Effector memory CD8-positive, alpha-beta T cell (primary cell): ENCODE measurements at places on chromosomes 5 and 9.

GRCh38 chr5:1876660-1877064 lies 6.1 kb downstream of the IRX4 start:
- no peak for DNase-seq

DNA sequence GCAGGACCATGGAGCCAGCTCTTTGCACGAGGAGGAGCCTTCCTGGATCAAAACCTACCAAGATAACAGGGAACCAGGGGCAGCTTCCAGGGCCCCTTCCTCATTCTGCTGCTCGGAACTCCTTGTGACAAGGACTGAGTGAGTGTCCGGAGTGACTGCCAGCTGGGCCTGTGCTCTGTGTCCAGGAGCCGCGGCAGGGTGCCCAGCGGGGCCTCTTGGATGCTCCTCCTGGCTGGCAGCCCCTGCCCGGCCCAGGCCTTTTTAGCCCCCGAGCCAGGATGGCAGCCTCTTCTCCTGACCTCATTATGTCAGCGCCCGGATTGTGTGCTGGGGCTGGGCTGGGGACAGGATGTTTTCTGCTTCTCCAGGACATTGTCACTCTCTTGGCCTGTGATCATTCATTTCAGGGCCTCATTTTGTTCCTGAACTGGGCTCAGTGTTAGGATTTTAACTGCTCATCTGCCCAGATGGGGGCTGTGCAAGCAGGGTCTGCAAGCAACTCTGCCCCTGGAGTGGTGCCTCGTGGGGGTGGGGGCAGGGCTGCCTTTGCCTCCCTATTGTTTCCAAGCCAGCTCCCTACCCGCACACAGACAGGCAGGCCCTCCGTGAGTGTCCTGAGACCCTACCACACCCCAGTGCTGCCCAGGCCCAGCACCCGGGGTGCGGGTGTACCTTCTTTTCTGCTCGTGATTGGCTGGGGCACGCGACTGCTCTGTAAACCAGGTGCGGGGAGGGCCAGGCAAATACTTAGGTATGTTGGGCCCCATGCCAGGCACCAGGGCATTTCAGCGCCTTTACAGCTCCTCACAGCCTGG lies 161.6 kb downstream of the COL23A1 start:
- no peak for DNase-seq

DNA sequence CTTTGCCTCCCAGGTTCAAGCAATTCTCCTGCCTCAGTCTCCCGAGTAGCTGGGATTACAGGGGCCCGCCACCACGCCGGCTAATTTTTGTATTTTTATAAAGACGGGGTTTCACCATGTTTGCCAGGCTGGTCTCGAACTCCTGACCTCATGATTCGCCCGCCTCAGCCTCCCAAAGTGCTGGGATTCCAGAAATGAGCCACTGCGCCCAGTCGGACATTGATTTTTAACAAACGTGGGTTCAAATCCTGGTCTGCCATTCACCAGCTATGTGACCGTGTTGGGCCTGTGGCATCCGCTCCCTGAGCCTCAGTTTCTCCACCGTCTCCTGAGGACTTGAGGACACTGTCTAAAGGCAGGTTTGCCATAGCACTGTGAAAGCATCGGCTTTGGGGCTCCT lies 41.8 kb upstream of the NEK6 start:
- no peak for DNase-seq

- no peak for DNase-seq
Observed at GRCh38 chr5:90885180-90885868, 326.7 kb downstream of the ADGRV1 start.

DNA sequence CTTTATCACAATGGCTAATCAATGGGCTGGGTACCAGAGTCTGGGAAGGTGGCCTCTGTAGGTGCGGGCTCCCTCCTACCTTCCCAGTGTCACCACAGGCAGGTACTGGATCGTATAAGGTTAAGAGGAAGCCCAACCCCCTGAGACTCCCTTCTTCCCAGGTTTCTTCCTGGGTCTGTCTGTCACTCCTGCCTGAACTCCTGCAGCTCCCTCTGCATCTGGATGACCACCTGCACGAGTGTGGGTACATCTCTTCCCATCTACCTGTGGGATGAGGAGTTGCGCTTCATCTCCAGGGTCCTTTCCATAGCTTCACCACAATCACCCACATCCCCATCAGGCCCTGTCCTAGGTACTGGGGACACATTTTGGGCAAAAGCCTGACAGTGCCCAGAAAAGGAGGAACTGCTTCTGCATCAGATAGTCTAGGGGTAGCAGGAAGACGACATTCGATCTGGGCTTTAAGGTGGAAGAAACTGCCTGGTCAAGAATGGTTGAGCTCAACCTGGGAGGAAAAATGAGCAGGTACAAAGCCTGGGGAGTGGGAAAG lies 112.2 kb upstream of the ALDH1B1 start:
- DNase-seq, result no peak

DNA sequence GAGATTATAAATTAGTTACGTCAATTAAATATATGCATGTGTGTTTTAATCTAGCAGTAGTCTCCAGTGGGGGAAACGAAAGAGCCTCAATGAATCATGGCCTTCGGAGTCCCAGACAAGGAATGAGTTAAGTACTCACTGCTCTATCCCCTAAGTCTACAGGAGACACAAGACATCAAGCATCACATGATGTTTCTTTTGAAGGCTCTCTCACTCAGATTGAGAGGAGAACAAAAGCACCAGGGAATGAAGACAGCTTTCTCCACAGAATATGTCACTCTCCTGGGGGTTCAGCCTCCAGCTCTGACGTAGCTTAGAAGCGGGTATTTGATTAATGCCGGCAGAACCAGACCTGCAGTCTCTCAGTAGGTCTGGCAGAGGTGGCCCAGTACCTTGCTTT lies 381.4 kb downstream of the ACTL7B start:
- no peak for DNase-seq

- DNase-seq, result no peak
Observed at GRCh38 chr9:31839273-31839672, 545.2 kb upstream of the ACO1 start.

DNA sequence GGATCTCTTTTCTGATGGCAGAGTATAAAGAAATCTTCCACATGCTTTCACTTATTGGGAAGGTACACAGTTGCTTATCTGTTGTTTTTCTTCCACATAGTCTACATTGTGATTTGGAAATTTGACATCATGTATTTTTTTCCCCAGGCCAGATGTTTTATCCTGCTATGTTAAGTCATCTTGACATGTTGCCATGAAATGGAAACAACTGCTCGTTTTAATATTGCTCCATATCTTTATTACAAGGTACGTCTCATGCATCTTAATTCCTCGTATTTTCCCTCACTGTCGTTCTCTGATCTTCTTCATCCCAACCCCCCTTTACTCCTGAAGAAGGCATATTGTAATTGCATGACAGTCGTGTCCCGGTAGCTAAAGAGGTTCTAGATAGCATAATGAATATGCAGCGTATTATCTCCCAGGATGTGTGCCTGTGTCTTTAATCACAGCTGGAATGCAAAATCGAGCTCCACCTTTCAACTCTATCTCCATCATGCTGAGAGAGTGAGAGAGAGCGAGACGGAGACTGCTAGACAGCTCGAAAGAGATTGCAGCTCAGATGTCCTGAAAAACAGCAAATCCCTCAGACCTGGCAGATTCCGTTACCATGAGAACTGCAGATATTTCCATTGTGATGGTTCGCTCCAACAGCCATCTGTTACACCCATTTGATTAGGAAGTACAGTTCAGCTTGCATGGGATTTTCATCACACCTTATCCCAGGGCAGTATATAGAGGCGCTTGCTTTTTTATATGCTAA lies 281.7 kb downstream of the TMEM38B start:
- no peak for DNase-seq

DNA sequence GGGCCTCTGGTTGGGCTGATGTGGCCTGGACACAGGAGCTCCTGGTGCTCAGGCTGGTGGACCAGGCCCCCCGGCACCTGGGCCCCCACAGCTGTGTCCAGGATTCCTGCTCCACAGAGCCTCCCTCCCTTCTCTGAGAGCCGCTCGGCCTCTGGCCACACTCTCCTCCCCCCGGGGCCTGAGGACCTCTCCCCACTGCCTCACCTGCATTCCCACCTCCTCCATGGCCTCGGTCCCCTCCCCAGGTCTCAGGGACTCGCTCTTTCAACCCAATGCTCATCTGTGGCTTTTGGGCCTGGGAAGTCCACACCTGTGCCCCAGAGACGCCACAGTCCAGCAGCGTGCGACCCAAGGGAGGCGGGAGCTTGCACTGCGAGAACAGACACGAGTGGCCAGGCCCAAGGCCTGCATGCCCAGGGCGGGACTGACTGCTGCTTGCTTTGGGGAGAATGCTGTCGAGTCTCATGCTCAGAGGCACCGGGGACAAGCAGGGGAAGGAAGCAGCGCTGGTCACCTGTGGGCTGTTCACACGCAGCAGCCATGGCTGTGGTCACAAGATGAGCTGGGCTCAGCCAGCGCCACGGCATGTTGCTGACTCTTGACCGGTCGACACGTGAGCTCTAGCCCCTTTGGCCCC lies 14.6 kb downstream of the PAEP start:
- DNase-seq, result no peak

GRCh38 chr9:74431467-74431866 lies 65.7 kb upstream of the RORB start:
- no peak for DNase-seq

GRCh38 chr5:169695919-169696490 lies 58.9 kb downstream of the DOCK2 start:
- DNase-seq, result no peak

- no peak for DNase-seq
Observed at GRCh38 chr5:122339591-122339990, 27.6 kb downstream of the SNCAIP start.

GRCh38 chr9:91421971-91422757 lies 1.5 kb downstream of the NFIL3 start:
- no peak for DNase-seq

DNA sequence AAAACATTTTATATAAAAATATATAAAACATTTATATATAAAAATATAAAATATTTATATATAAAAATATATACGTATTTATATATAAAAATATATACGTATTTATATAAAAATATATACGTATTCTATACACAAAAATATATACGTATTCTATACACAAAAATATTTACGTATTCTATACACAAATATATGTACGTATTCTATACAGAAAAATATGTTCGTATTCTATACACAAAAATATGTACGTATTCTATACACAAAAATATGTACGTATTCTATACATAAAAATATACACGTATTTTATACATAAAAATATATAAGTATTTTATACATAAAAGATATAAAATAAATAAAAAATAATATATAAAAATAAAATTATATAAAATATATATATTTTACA lies 323.6 kb downstream of the HCN1 start:
- no peak for DNase-seq

DNA sequence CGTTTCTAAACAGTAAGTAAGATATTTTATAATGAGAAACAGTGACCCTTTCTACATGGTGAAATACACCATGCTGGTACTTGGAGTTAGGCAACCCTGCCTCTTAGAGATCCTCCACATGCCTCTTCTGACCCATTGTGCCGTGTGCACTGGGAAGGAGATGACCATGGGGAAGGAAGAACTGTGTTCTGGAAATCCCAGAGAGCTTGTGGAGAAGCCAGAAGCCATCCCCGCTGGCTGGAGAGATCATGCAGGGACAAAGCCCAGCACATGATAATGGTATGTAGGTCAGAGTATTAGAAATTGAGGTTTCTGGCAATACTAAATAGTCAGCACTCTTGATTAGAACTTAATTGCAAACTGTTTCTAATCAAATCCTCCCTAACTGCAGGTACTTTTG lies 307.3 kb downstream of the FBXL7 start:
- no peak for DNase-seq

DNA sequence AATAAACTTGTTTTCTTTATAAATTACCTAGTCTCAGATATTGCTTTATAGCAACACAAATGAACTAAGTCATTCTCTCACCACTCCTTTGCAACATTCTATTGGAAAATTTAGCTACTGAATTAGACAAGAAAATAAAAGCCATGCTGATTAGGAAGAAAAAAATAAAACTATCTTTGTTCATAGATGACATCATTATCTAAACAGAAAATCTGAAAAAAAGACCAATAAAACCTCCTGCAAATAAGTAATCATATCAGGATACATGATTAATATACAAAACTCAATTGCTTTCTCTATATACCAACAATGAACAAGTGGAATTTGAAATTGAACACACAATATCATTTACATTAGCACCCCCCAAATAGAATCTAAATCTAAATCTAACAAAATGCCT lies 455.3 kb upstream of the KIF2A start:
- DNase-seq, result no peak

GRCh38 chr5:138504799-138505198 lies 38.2 kb downstream of the ETF1 start:
- DNase-seq, result no peak

- no peak for DNase-seq
Observed at GRCh38 chr9:93071464-93071863, 13.0 kb downstream of the SUSD3 start.

- DNase-seq, result no peak
Observed at GRCh38 chr9:114560956-114561355, 26.6 kb upstream of the ATP6V1G1 start.

DNA sequence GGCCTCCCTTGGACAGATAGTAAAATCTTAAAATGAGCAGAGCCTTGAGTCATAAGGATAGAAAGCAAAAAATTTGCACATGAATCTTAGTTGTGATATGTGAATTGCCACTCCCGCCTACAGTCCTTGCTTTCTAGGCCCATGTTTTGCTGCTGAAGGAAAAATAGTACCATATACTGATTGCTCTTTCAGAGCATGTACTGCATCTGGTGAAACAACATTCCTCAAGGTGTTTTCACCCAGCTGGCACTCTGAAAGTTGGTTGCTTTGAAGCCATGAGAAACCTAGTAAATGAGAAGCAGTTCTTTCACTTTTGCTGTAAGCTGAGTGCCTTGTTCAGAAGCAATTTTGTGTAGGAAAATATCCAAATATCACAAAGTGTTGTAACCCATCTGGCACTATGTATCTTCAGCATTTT lies 10.3 kb downstream of the CDC37L1 start:
- no peak for DNase-seq

GRCh38 chr5:15646371-15646770 lies 146.4 kb downstream of the FBXL7 start:
- no peak for DNase-seq

GRCh38 chr5:113050721-113051382 lies 74.3 kb downstream of the DCP2 start:
- no peak for DNase-seq

DNA sequence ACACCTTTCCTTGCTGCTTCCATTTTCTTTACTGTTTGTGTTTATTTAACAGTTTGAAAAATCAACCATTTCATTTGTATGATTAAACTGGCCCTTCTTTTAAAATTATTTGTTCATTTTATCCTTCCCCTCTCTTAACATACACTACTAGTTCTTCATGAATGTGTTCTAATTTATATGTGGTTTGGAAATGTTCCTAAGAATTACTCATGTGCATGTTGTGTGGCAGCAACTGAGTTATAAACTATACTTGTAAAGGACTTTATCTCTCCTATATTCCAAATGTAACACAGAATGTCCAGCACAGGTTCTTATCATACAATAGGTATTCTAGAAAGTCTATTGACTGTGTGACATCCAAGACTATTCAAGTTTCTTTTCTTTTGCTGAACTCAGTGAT lies 358.2 kb upstream of the MEF2C start:
- DNase-seq, result no peak

- DNase-seq, result no peak
Observed at GRCh38 chr9:11915699-11916098, 777.5 kb upstream of the TYRP1 start.
